RWPE1 (cell line): ENCODE measurements at places on chromosomes 2 and 18.
A peak's percentile ranks its signal among the peaks of the same experiment; 100 is the strongest.

GRCh38 chr18:77395953-77396352, 146.3 kb downstream of the GALR1 start:
- no peak for DNase-seq

GRCh38 chr2:8242739-8243138, 439.1 kb upstream of the ID2 start:
- no peak for DNase-seq

GRCh38 chr2:2763351-2764000, 432.4 kb upstream of the MYT1L start:
- DNase-seq: peak; percentile 51

DNA sequence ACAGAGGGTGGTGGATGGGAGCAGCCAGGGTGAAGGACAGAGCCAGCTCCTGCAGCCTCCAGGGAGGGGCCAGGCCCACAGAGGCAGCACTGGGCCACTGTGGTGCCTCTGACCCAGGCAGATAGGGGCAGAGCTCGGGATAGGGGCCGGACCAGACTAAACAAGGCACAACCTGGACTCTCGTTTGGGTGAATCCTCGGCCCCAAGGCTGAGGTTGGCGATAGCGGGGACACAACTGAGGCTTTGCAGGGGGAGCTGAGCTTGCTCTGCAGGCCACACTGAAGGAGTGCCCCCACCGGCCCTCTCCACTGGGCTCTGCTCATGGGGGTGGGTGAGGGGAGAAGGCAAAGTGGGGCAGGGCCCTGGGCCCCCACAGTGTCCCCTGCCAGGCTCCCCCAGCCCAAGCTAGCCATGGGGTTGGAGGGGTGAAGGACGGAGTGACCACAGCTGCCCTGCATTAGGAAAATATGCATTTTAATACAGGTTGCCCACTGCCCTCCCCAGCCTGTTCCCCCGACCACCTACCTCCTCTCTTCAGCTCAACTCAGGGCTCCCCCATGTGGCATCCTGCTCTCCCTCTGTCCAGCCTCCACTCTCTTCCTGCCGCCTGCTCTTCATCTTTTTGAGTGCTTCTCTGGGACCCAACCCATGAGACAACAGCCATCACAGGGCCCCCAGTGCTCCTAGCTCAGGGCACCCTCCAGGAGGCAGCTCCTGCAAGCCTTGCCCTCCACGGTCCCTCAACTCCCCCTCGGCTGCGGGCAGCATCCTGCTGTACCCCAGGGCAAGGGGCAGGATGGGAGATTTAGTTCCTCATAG, 152.8 kb downstream of the INHBB start:
- no peak for DNase-seq

- no peak for DNase-seq
Measured at GRCh38 chr2:238921681-238922319, 73.9 kb downstream of the TWIST2 start.

DNA sequence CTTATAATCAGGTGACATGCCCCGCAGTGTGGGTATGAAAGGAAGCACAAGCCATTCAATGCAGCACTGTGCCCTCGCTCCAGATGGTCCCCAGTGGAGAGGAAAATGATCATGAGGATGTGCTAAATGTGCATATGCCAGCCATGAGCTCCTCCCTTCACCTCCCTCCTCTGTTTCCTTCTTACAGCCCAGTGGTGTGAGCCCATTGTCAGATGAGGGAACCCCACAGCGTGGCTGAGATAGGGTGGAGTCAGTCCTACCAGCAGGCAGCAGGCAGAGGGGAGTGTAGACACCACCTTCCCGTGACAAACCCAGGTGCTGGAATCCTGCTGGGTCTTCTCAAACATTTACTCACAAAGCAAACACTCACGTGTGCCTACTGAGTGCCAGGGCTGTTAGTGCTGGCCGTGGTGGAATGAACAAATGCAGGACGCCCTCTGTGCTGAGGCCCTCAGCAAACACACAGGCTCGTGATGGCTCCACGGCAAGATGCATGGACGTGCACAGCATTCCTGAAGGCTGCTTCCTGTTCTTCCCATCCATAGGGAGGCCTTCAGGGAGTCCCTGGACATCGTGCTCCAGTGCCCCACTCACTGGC, 181.7 kb upstream of the TPO start:
- DNase-seq: no peak
